Activated CD4-positive, alpha-beta T cell treated with anti-CD3 and anti-CD28 coated beads, Interleukin-2, amount 10 ng/mL, durations not matched to agents 7 days and 5 days (primary cell): ENCODE measurements at places on chromosomes 11 and 22. TPM values are rescaled to one million over a fixed set of nuclear protein-coding genes. Genes with fewer than 3 reads are reported as not detected.

The SF3A1 gene
- total RNA-seq = 279 TPM

The MAPK12 gene
- 2.9 TPM for total RNA-seq

The DGAT2 gene
- 0.77 TPM for total RNA-seq

The CHCHD10 gene
- 55.4 TPM for total RNA-seq

GRCh38 chr11:65861533-65862183 is 1.4 kb downstream of the MUS81 start:
- DNase-seq = no peak

The ZW10 gene
- 19.9 TPM for total RNA-seq

The PRR5L gene
- total RNA-seq = 7.3 TPM

DNA sequence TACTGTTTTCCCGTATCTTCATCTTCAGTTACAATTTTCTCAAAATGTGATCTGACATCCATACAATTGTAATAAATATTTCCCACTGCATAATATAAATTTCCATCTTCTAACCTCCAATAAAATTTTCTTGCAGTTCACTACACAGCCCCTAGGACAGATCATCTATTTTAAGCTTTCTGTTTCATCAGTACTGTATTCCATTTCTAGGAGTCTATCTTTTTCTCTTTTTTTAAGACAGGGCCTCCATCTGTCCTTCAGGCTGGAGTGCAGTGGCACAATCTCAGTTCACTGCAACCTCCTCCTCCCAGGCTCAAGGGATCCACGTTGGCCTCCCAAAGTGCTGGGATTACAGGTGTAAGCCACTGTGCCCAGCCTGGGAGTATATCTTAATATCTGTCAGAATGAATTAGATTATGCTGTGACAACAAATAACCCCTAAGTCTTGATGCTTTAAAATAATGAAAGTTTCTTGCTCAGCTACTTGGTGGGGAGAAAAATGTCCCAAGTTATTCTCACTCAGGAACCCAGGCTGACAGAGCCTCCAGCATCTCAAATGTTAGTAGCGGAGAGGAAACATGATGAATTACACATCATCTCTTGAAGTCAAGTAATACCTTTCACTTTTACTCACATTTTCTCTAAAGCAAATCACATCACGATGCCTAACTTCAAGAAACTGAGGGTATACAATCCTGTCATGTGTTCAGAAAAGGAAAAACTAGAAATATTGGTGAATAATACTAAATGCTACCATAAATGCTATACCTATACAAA is 92.2 kb downstream of the BUD13 start:
- DNase-seq = no peak

The NXPE4 gene
- not detected for total RNA-seq

The ABTB2 gene
- total RNA-seq = 0.55 TPM

The ISX gene
- total RNA-seq = not detected

DNA sequence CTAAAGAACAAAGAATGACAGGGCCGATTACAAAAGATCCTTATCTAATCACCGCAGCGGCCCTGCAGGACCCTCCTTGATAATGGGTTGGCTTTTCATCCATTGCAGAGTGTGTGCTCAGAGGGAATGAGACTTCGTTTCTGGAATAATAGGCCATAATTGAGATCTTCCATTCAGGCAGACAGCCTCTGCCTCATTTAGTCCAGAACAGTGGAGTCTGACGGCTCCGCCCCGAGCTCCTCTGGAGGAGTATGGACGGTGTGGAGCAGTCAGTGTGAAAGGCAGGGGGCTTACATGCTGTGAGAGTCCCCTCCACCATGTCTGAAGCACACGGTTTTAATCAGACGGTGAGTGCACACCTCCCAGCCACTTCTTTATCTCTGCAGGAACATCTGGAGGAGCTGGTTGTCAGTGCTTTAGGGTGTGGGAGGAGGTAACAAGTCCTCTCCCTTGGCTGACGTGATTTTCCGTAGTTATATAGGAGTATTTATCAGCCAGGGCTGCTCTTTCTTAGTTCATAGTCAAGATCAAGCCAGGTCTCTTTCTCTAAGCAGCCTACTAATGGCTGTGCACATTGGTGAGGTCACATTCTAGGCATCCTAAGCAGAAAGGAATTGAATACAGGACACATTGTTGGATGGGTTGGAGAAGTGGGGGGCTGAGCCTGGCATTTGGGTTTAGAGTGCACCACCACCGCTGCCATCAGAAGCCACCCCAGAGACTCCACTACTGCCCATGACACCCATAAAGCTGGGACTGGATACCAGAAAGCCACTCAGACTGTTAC is 1477.9 kb downstream of the TBC1D22A start:
- DNase-seq = no peak

GRCh38 chr11:123578778-123579481 is 75.5 kb downstream of the SCN3B start:
- DNase-seq = no peak

The CCDC87 gene
- 0.08 TPM for total RNA-seq

GRCh38 chr11:26188554-26188953 is 143.4 kb upstream of the ANO3 start:
- DNase-seq = no peak

GRCh38 chr11:108235192-108235591 is 12.3 kb downstream of the ATM start:
- no peak for DNase-seq

The PRRG4 gene
- 0.25 TPM for total RNA-seq

The VSIG10L2 gene
- total RNA-seq = not detected

The CDC42EP1 gene
- 0.30 TPM for total RNA-seq

DNA sequence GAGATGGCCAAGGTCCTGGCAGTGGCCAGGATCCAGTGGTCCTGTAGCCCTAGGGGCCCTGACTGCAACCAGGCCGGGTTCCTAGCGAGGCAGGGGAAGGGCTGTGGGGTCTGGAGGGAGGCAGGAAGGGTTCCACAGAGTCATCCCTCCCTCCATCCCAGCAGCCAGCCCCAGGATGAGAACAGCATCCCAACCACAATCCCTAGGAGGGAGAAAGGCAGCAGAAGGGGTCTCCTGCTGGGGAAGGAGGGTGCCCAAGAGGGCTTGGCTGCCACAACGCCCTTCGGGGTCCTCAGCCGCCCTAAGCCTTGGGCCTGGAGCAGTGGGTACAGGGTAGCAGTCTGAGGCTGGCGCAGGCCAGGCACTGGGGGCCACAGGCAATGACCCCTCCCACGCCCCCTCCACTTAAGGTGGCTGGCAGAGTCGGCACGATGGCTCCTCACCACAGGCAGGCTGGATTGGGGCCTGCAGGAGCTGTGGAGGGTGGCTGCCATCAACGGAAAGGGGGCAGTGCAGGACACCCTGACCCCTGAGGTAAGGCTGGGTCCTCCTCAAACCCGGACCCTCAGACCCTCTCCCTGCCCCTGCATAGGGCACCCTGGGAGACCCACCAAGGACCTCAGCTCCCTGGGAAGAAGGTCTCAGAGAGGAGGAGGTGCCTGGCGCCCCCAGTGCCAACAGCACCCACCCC is 7.2 kb downstream of the SLC22A12 start:
- no peak for DNase-seq

The BDNF gene
- total RNA-seq = not detected

GRCh38 chr22:47331750-47332149 is 569.3 kb downstream of the TBC1D22A start:
- DNase-seq = no peak

GRCh38 chr11:74444173-74444826 is 23.0 kb downstream of the KCNE3 start:
- no peak for DNase-seq

The GLB1L3 gene
- total RNA-seq = 7.2 TPM

- no peak for DNase-seq
These were observed 888.5 kb downstream of the NTM start for GRCh38 chr11:132258875-132259274.

- DNase-seq = no peak
These were observed 18.7 kb downstream of the EHF start for GRCh38 chr11:34639545-34639944.
